ENCODE measurements at places on chromosomes 6 and 20.

GRCh38 chr6:157193443-157193996, 129.8 kb downstream of the TMEM242 start:
- DNase-seq = no peak

DNA sequence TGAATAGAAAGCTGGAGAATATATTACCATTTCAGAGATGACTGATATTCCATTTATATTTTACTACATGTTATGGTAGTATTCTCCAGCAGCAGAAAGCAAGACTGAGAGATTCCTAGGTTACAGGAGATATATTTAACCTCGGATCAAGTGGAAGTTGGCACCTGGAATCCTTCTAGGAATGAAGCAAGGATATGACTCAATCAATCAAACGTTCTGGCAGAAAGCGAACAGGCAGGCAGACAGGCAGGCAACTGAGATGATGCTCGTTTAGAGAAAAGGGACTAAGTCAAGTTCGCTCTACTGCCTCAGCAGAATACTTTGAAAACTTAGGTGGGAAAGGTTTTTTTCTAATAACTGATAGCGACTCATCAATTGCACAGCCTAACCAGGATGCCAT, 46.2 kb downstream of the PAK5 start:
- no peak for DNase-seq

DNA sequence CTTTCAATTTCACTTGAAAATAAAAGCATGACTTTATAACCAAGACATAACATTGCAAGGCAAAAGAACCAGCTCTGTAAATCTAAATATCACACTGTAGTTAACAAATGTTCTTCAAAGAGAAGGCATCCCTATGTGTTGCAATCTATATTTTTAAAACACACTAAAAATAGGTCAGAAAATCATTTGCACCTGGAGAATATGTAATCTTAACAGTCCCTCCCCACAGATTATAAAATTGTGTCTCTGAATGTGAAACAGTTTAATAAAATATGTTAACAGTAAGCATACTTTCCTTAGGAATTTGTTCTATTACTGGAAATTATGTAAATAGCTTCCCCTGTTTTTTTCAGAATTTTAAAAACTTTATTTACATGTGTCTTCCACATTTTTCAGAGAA, 351.9 kb downstream of the COL12A1 start:
- DNase-seq = no peak

GRCh38 chr20:21202259-21202658, 76.4 kb downstream of the KIZ start:
- DNase-seq = no peak

DNA sequence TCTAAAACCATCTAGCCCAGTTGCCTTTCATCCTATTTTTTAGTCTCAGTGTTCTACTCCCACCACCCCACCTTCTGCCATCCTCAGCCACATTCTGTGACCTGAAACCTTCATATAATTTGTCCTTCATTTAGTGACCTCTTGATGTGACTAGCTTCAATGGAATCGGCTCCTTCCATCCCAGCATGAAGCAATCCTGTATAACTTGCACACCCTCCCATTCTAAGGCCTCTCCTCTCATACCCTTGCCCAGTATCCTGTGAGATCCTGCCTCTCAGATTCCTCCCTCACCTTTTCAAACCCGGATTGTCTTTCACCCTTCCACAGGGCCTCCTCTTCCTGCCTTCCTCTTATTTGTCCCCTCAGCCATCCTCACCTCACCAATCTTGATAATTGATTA, 3.1 kb downstream of the ZNF76 start:
- no peak for DNase-seq

GRCh38 chr6:11275598-11275997, 43.1 kb upstream of the NEDD9 start:
- DNase-seq = peak; percentile 8

- no peak for DNase-seq
Observed at GRCh38 chr6:68031054-68031453, 604.0 kb upstream of the ADGRB3 start.
